ENCODE measurements at places on chromosomes 7 and 10.

GRCh38 chr7:2999078-2999500, 44.6 kb downstream of the CARD11 start:
- DNase-seq: no peak

GRCh38 chr10:129870961-129871621, 93.0 kb downstream of the EBF3 start:
- DNase-seq: no peak

DNA sequence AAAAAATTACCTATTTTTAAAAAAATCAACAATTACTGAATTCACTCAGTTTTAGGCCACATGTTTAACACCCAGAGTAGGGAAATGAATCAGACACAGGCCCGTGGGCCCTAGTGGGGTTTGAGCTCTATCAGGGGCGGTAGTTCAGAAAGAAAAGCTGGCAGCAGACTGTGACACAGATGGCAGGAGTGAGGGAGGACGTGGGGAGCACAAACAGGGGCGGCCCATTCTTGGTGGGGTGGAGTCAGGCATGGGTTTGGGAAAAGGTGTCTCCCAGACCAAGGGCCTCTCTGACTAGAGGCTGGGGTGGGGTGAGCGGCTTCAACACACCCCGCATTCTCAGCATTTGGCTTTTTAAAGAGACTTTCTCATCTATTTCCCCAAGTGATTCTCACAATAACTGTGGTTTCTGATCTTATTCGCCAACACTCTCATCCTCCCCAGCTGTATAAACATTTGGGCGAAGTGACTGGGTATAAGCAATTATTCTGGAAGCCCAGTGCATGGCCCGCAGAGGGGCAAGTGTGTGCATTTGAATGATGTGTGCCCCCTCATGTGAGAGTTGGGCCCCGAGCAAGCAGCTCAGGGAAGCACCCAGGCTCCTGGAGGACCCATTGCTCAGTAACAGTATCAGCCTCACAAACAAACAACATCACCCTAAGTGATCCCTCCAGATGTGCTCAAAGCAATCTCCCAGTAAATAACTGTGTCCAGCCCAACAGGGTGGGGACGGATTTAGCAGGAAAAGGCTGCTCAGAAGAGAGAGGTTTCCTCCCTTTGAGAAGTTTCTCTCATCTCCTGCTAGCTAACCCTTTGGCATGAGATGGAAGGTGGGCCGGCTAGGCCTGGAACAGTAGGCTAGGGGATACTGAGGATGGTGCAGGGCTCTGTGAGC, 437.6 kb upstream of the ZMIZ1 start:
- DNase-seq: no peak

DNA sequence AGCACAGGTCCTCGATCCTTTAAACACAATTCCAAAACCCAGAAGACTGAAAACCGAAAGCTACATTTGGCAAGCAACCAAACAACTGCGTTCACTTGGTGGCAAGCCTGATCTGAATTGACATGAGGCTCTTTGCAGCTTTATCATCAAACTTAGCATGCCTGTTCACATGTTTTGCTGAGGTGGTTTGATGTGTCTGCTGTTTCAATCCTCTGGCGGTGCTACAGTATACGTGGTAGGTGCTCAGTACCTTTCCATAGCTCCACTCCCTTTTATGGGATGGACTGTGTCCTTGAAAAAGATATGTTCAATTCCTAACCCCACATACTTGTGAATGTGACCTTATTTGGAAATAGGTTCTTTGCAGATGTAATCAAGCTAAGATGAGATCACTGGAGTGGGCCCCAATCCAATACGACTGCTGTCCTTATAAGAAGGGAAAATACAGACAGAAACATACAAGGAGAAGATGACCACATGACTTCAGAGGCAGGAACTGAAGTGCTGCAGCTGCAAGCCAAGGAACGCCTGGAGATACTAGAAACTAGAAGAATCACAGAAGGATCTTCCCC, 33.4 kb downstream of the CCDC6 start:
- DNase-seq: no peak

- no peak for DNase-seq
Observed at GRCh38 chr7:17130281-17131059, 168.0 kb upstream of the AHR start.

- no peak for DNase-seq
Observed at GRCh38 chr10:121683366-121683765, 85.1 kb upstream of the FGFR2 start.

DNA sequence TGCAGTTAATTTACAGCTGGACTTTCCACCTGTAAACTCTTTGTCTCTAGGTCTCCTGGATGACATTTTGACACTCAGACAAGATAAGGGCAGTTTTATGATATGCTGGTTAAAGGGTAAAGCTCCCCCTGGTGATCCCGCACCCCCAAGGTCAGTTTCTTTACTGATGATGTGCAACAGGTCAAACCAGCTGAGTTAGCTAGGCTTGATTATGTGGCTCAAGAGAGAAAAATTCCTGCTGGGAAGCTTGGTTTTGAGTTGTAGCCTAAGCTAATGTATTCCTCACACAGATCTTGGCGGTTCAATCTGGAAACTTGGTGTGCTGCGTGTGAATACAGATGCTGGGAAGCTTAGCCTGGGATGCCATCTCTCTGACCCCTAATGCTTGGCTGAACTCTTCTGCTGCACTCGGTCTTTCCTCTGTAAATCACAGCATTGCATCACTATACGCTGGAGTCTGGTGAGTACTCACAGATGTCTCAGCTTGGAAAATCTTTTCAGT, 11.4 kb upstream of the AKR1D1 start:
- DNase-seq: no peak

GRCh38 chr10:131546086-131546810, 234.7 kb upstream of the TCERG1L start:
- DNase-seq: no peak

DNA sequence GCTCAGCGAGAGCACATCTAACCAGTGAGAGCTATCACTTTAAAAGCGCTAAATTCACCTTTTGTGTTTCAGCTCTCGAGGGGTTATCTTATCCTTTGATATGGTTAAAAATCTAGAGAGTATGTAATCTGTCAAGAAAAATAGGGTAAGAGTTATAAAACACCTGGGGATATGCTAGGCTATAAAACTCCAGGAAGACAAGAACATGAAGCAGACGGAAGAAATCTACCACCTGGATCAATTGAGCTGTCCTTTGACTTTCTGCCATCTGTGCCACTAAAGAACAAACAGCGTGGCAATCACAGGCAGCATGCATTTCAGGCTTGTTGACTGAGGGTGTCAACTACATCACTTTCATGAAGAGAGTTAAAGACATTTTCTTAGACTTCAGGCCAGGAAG, 83.1 kb downstream of the ZNF248 start:
- no peak for DNase-seq

DNA sequence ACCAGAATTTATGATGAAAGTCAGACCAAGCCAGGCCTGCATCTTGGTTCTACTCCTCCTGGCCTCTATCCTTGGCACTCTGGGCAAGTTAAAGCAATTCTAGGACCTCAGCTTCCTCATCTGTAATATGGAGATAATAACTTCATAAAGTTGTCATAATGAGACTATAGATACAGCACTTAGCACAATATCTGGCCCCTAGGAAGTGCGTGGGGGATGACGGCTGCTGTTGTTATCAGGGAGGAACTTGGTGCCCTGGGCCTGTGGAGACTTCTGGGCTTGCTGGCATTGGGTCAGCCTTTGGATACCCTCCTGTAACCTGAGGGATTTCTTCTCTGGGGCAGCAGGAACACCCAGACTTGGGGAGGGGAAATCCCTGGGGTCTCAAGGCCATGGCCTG, 27.6 kb downstream of the PFKFB3 start:
- no peak for DNase-seq

GRCh38 chr10:79604294-79604693, 6.4 kb upstream of the SFTPA1 start:
- DNase-seq: no peak

DNA sequence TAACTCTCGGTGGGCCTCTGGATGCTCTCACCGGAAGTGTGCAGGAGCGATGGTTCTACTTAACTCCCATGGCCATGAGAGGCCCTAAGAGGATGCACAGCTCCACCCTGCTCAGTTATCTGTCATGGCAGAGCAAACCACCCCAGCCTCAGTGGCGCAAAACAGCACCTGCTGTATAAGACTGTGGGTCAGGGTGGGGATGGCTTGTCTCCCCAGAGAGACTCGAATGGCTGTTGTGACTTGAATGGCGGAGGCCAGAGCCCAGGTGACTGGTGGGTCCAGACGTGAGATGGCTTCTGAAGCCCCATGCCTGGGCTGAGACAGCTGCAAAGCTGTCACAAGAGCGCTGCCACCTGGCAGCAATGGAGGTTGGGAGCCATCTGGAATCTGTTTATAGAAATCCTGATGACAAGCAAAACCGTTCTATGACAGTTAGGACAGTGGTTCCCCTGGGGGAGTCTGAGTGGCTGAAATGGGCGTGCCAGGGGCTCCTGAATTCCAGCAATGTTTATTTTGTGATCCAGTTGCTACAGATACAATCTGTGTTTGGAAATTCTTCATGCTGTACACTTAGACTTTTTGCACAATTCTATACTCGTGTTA, 490.5 kb downstream of the TCERG1L start:
- no peak for DNase-seq

GRCh38 chr10:113754768-113755167, 3.3 kb downstream of the PLEKHS1 start:
- DNase-seq: no peak

DNA sequence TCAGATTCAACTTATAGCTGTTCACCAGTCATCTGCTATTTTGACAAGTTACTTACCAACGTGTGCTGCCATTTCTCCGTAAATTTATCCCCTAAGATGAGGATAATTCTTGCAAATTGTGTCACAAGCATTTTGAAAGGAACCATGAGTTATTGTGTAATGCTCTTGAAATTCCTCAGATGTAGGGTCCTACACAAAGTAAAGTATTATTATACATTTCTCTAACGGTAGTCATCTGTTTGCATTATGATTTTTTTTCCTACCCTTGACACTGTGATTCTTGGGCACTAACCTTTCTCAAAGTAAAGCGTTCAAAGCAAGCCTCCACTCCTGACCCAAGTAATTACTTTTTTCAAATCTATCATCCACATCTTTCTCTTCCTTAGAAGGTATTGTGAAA, 8.1 kb downstream of the HERC4 start:
- no peak for DNase-seq

GRCh38 chr7:98917331-98917730, 39.0 kb downstream of the TRRAP start:
- DNase-seq: no peak

- DNase-seq: no peak
Observed at GRCh38 chr10:121281576-121281975, 316.7 kb downstream of the FGFR2 start.

DNA sequence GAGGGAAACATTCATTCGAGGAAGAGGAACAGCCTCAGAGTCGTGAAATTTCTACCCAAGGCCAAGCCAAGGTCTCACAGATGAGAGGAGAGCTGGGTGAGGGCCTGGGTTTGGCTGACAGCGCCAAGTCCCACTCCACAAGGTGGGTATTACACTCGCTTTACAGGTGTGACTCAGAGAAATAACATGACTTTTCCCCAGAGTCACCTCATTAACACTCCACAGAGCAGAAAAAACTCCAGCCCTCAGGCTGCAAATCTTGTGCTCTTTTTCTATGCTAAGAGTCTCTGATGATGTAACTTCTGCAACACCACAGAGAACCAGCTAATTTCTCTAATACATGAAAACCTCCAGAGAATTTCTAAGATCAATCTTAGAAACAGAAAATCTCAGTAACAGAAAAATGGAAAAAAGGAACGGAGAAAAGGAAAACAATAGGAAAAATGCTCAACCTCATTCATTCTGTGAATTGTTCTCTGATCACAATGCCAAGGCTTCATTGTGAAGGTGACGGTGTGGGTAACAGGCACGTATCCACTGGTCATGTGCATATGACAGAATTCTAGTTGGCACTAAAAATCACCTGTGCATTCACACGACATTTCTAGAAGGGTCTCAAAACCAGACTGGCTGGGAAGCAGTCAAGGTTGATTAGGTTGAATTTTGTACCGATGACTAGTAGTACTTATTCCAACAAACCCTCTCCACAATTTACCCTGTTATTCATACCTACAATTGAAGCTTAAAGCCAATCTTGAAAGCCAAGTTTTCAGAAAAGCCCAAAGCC, 20.3 kb downstream of the YWHAG start:
- no peak for DNase-seq

DNA sequence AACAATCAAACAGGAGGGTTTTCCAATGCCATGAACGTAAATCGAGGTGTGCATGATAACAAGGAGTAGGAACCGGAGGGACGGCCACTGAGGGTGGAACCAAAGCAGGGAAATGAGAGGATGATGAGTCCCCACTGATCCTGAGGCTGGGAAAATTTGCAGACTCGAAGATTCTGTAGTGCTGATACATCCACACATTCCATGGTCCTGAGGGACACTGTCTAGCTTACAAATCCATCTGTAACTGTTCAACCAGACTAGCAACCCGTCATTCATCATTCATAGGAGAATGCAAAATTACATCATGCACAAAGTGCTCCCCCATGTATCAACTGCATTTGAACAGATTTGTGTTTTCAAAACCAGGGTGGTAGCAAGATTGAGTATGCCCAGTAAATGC, 189.7 kb downstream of the PTPRN2 start:
- no peak for DNase-seq

DNA sequence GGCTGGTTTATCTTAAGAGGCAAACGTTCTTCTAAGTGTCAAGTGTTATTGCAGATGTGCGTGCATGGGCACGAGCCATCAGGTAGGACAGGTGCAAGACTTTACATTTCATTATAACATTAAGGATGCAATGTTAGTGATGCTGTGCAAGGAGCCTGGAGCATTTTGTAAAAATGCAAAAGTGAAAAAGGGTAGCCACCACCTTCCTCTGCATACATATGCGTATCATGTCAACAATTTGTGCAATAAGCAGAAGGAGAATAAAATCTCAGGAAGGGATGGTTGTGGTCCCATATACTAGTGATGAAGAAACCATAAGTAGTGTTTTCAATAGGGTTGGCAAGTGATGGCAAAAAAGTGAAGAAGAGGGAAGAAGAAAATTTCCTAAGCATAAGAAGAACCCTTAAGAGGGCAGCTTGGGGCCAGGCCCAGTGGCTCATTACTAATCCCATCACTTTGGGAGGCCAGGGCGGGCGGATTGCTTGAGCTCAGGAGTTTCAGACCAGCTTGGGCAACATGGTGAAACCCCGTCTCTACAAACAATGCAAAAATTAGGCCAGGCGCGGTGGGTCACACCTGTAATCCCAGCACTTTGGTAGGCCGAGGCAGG, 7.5 kb downstream of the PIK3AP1 start:
- DNase-seq: no peak

- no peak for DNase-seq
Observed at GRCh38 chr10:21953585-21954057, 49.9 kb downstream of the DNAJC1 start.

- no peak for DNase-seq
Observed at GRCh38 chr10:103535595-103535994, 42.1 kb downstream of the NEURL1 start.

DNA sequence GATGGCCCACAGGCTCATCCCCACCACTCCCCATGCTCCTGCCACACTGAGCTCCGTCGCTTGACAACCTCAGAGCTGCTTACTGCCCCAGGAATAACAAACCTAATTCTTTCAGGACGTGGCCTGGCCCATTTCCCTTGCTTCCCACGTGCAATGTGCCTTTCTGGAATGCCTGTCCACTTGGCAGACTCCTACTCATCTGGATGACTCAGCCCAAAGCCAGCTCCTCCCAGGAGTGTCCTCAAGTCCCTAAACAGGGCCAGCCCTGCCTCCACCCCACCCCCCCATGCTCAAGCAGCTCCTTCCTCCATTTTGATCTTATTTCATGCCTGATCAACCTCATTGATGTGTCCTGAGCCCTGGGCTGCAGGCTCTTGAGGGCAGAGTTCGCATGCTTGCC, 164.9 kb upstream of the RNF32 start:
- no peak for DNase-seq

All from upper lobe of left lung (tissue), 6 donors.